ENCODE measurements at places on chromosomes 1 and 21. TPM values are rescaled to one million over a fixed set of nuclear protein-coding genes. Genes with fewer than 3 reads are reported as not detected.

The RASAL2 gene
- 26.8 TPM for total RNA-seq

The ARV1 gene
- 13.4 TPM for total RNA-seq

The FAM163A gene
- total RNA-seq, result 0.53 TPM

The DNALI1 gene
- 10.7 TPM for total RNA-seq

The CSF3R gene
- total RNA-seq, result 30.0 TPM

The LCK gene
- 8.5 TPM for total RNA-seq

The DIO1 gene
- 8.6 TPM for total RNA-seq

The HFM1 gene
- total RNA-seq, result 9.0 TPM

The PDZK1IP1 gene
- 28.4 TPM for total RNA-seq

The CGN gene
- 20.6 TPM for total RNA-seq

Data from metanephros (tissue), 2 donors.